Kidney capillary endothelial cell (primary cell): ENCODE measurements at places on chromosomes 2 and 18.
A peak's percentile ranks its signal among the peaks of the same experiment; 100 is the strongest.

GRCh38 chr2:69620870-69621269 is 22.7 kb downstream of the AAK1 start:
- DNase-seq = no peak

GRCh38 chr2:129793431-129793902 is 186.0 kb upstream of the RAB6C start:
- no peak for DNase-seq

GRCh38 chr18:76808561-76808960 is 13.8 kb upstream of the ZNF236 start:
- no peak for DNase-seq

DNA sequence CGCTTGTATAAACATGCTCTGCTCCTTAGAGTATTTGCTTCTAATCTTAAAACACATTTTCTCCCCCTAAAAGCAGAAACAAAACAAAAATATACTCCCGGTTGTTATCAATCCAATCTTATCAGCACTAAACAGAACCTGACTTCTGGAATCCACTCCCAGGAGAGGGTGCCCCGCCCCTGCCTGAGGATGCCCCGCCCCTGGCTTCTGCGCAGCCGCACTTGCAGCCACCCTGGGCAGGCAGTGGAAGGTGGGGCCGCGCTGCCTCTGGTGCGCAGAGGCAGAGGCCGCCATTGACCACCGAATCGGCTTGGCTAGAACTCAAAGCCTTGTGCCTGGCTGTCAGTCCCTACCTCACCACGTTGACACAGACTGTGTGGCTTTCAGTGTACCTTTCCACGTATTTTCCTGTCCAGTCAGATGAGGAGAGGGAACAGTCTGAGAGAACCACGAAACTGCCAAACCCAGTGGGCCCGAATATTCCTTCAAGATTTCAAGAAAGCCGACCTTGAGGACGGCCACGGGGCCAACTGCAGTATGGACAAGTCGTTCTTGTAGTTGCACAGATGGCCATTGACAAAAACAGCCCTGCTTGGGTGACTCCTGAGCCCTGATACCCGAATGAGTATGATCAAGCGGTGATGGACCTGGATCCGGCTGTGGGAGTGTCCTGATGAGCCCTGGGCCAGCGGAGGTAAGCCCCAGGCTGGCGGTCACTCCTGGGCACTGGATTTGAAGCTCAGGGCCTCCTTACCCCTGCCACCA is 46.2 kb upstream of the ARHGAP28 start:
- DNase-seq = no peak

GRCh38 chr2:37896319-37896718 is 28.8 kb upstream of the RMDN2 start:
- DNase-seq = no peak

DNA sequence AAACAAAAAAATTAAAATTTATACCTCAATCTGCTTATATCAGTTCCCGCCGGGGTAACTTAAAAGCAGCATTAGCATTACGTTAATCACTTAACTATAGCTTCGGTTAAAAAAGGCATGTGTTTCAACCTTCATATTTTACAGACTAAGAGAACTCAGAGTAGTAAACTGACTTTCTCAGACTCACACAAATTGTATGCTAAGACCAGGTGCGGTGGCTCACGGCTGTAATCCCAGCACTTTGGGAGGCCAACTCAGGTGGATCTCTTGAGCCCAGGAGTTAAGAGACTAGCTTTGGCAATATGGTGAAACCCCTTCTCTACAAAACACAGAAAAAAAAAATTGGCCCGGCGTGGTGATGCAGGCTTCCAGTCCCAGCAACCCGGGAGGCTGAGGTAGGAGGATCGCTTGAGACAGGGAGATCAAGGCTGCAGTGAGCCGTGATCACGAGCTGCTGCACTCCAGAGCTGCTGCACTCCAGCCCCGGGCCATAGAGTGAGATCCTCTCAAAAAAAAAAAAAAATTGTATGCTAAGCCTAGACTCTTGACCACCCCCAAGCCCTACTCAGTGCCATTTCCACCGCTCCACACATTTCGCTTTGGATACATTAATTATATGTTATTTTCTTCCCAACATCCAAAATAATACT is 2.4 kb downstream of the HNRNPLL start:
- no peak for DNase-seq

DNA sequence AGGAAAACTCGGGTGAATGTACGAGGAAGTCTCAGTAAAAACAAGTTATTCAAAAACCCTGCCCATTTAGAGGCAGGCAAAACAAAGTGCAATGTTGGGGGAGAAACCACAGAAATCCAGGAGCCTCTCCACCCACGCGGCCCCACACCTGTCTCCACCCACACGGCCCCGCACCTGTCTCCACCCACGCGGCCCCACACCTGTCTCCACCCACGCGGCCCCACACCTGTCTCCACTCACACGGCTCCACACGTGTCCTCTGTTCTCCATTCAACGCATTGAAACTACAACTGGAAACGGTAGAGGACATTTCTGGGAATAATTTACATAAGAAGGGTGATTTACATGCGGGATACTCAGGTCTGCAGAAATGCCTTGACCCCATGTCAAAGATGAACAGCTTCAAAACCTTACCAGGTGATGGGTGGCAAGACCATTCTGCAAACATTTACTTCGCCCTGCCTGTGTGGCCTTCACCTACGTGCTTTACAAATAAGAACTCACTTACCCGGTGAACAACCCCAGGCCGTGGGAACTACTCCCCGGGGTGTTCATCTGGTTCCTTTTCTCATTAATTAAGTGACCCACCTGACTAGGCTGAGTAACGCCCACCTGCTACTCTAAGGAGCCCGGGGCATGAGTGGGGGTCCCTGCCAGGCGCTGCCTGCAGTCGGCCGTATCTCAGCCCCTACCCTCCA is 100.4 kb downstream of the EIPR1 start:
- no peak for DNase-seq

GRCh38 chr2:8475349-8476031 is 206.4 kb upstream of the ID2 start:
- no peak for DNase-seq

DNA sequence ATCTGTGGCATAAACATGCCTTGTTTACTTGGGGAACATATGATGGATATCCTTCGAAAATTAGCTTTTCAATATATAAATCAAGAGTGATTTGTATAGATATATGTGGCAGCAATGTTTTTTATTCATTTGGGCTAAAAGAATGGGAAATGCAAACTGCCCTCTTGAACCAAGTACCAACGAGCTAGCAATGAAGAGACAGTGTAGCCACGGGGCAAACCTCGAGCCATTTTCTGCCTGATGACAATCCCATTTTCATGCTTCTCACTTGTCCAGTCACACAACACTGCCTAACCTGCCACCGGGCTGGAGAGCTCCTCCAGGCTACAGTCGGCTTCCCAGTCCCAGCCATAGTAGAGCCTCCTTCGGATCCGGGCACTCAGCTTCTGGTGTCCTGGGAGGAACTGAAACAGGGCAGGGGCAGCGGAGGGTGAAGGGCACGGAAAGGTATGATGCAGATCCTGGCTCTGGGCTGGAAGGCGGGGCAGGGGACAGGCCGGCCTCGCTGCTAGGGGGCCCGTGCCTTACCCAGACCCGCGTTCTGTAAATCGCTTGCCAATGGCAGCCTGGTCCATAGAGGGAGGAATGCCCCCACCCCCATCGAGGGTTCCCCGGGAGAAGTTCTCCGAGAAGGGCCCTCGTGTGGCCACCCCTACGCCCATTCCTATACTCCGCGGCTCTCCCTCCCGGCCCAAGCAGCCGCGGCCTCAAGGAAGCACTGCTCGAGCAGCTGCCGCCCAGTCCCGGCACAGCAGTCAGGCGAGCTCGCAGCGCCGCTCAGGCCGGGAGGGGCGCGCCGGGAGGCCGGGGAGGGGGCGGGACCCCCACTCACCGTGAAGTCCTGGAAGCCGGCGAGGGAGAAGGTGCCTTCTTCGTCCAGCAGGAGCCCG is 552 bp downstream of the CNPPD1 start:
- peak; percentile 23 for DNase-seq

DNA sequence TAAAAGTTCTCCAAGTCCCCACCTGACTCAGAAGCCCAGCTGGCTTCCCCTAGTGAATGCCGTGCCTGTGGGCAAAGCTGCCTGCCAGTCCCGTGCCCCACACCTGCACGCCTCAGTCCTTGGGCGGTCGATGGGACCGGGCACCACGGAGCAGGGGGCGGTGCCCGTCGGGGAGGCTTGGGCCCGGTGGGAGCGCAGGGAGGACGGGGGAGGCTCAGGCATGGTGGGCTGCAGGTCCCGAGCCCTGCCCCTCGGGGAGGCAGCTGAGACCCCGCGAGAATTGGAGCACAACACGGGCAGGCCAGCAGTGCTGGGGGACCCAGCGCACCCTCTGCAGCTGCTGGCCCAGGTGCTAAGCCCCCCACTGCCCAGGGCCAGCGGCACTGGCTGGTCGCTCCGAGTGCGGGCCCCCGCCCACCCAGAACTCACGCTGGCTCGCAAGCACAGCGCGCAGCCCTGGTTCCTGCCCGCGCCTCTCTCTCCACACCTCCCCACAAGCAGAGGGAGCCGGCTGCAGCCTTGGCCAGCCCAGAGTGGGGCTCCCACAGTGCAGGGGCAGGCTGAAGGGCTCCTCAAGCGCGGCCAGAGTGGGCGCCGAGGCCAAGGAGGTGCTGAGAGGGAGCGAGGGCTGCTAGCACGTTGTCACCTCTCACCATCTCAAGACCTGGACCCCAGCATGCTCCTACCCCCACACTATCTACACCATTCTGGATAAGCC is 215.5 kb downstream of the TNS1 start:
- DNase-seq = no peak
